ENCODE measurements at places on chromosomes 3 and 15.

DNA sequence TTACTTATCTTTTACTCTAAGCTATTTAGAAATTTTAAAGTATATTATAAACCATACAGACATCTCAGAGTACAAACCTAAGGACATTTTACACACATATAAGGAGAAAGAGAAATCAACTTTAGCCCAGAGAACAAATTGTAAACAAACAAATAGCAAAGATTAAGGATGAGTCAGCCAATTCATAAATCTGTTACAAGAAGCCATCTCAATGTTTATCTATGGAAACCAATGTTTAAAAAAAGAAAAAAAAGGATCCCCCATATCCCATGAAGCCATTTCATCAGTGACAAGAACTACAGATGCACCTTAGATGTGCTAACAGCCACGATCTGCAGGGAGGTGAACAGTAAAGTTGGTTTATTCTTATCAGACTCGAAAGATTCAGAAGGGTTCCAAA lies 437.1 kb downstream of the SHQ1 start:
- no peak for DNase-seq

GRCh38 chr3:89971329-89971728 lies 863.9 kb downstream of the EPHA3 start:
- DNase-seq: no peak

DNA sequence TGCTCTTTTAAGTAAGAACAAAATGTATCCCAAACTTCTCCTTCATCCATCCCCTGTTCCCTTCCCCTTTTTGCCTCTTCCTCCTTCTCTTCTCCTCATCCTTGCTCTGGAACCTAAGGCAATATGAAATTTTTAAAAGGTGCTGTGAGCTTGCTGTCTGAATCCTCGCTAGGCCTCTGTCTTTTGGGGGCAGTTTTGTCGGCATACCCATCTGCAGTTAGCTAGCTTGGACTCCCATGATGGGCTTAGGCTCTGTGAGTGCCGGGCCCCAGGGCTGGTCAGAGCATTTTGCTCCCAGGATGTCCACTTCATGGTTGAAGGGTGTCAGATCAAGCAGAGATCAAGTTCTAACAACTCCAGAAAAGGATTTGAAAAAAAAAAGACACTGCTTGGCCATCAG lies 18.6 kb downstream of the ZIC1 start:
- DNase-seq: no peak

DNA sequence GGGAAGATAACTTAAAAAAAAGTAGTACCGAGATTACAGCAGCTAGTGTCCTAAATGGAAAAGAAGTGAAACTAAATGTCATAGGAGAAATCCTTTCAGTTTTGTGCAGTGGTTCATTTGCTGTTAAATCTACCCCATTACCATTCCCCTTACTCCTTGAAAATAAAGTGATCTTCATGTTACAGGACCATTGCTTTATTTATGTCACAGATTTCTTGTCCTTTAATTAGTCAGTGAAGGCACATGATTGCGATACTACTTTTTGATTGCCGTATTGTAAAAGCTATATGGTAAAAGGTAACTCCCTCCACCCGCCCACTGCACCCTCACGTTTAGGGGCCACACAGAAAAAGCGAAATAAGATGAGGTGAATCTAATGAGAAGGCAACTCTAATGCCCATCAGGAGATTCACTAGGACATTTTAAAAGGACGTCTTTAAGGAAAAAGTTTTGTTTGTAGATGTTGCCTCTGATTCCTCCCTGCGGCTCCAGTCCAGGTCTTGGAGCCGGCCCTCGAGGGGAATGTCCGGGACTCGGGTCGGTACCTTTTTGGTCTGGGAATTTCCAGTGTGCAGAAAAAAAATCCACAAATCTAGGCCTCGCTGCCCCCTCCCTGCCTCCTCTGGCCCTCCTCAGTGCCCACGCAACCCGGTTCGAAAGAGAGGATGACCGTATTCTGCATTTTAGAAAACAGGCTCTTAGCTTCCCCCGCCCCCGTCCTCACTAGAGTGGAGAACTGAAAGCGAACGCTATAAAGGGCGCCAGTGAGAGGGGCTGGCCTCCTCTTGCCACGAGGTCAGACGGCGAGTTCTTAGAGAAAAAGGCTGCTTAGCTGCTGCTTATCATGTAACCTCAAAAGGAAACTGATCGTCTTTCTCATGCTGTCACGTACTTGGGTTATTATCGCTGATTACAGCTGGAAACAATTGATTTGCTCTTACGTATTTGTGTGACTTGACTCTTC lies 21.8 kb upstream of the NFKBIZ start:
- DNase-seq: peak; percentile 79

DNA sequence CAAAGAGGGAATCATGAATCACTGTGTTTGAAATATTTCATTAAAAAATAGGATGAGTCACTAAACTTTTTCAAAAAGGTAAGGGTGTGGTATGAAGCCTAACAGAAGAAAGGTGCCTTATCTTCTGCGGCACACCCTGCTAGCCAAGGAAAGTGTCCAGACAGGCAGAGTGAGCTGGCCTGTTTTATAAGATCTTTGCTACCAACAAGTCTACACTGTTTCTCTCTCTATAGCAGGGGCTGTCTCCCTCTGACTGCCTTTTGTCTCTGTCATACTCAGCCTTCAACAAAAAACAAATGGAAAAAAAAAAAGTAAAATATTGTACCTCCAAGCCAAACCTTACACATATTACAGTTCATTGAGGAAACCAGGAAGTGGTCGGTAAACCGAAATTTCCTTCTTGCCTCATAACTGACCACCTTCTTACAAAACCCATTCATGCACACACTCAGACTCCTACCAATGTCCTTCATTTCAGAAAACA lies 9.1 kb downstream of the ZDHHC3 start:
- no peak for DNase-seq

GRCh38 chr3:189040656-189041335 lies 131.0 kb upstream of the TPRG1 start:
- DNase-seq: no peak

GRCh38 chr3:29329986-29330890 lies 49.4 kb downstream of the RBMS3 start:
- peak; percentile 37 for DNase-seq

- no peak for DNase-seq
Measured at GRCh38 chr3:32097768-32098167, 8.7 kb upstream of the GPD1L start.

GRCh38 chr3:171950373-171950772 lies 89.0 kb upstream of the FNDC3B start:
- DNase-seq: no peak

DNA sequence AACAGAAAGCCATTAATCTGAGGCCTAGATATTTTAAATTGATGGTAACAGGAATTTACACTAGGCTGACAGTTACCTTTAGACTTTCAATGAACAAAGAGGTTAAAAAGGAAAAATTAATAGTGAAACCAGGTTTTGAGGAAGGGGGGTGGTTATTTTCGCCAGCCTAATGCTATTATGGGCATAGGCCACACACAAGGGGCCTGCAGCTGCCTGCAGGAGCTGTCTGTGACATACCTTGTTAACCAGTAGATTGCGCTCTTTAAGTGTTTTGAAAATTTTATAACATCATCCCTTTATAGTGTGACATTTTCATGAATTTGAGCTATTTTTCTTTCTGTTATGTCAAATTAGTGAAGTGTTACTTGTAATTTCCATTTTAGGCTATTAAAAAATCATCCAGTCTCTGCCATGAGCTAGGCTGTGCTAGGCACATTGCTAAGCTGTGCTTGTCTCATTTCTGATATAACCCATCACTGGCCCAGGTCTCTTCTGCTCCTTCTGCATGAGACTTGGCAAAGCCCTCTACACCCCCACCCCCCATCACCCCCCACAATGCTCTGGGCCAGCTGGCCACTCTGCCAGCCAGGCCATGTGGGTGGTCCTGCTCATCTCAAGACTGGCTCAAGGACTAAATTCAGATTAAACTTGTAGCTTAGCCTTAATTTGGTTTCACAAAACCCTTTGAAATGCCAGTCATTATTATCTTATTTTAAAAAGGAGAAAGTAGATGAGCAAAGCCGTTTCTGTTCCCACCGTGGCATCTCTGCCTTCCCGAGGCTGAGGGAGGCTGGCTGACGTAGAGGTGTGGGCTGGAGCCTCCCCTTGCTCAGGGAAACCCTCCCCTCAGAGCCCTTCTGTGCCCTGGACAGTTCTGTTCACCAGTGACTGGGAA lies 48.4 kb upstream of the SEC22A start:
- no peak for DNase-seq

DNA sequence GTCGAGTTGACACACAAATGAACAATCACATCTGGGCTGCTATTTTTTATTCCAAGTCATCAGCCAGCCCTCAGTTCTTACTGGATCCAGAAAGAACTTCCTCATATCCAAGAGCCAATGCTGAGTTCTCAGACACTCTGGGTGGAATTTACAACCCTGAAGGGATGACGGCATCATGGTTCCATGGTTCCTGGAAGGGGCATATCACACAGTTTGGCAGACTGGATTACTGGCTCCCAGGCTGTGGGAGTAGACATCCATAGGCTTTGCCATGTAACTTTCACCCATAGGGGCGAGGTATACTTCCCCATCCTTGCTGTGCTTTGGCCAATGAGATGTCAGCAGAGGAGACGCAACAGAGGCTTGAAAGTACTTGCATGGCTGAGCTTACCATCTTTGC lies 26.9 kb upstream of the KBTBD12 start:
- no peak for DNase-seq

- DNase-seq: peak; percentile 76
Measured at GRCh38 chr15:70853973-70854665, at the start of gene LARP6. LARP6 (minus strand) TSS chr15:70854157; CDS start chr15:70854088, 69 bp downstream.

DNA sequence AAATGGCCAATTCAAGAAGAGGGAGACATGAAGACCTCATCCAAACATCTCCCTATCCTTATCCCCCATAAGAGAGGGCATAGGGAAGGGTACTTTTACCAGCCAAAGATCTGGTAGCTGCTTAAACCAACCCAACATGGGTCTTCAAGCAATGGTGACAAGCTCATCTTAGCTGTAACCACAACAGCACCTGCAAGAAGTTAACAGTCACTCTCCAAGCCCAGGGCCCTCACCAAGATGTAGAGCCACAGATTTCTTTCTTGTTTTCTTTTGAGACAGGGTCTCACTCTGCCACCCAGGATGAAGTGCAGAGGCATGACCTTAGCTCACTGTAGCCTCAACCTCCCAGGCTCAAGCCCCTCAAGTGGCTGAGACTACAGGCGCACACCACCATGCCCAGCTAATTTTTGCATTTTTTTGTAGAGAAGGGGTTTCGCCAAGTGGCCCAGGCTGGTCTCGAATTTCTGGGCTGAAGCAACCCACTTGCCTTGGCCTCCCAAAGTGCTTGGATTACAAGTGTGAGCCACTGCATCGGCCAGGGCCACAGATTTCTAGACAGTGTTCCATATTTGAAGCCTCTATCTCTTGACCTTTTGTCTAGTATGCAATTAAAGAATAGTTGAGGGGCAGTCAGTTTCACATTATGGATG lies 57.1 kb downstream of the DHX30 start:
- DNase-seq: no peak

GRCh38 chr3:184423561-184423960 lies 43.7 kb downstream of the CHRD start:
- DNase-seq: no peak

GRCh38 chr3:185076219-185076618 lies 76.6 kb downstream of the C3orf70 start:
- DNase-seq: no peak

- DNase-seq: no peak
Measured at GRCh38 chr3:82802501-82802900, 1041.1 kb upstream of the GBE1 start.

DNA sequence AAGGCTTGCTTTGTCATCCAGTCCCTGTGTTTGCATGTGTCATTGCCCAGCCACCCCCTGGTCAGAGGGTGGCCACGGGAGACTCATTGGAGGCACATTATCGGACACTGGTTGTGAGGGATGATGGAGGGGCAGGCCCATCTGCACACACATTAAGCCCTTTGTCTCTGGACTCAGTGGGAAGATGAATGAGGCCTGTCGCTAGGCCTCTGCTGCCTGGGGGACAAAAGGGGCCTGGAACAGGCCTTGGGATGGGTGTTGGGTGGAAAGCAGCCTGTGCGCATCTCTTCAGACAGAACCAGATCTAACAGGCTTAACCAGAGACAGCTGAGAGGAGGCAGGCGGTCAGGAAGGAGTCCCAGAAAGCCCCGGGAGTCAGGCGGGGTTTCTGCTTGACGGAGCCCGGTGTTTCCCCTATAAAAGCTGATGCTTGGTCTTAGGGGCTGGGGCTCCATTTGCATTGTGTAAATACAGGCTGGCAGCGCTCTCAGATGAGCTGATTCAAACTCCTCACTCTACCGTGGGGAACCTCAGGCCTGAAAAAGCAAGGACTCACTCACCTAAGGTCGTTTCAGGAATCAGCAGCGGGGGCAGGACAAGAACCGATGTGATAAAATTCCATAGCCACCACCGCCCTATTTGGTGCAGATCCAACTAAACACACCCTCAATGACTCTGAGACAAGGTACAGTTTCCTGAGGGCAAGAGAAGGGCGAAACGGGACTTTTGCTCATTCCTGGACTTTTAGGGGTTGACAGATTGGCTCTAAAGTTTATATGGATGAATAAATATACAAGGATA lies 17.1 kb upstream of the SKIC8 start:
- peak; percentile 18 for DNase-seq

GRCh38 chr3:45701172-45701867 lies 12.1 kb downstream of the SACM1L start:
- no peak for DNase-seq

- DNase-seq: no peak
Measured at GRCh38 chr3:177714945-177715344, 517.7 kb upstream of the TBL1XR1 start.

DNA sequence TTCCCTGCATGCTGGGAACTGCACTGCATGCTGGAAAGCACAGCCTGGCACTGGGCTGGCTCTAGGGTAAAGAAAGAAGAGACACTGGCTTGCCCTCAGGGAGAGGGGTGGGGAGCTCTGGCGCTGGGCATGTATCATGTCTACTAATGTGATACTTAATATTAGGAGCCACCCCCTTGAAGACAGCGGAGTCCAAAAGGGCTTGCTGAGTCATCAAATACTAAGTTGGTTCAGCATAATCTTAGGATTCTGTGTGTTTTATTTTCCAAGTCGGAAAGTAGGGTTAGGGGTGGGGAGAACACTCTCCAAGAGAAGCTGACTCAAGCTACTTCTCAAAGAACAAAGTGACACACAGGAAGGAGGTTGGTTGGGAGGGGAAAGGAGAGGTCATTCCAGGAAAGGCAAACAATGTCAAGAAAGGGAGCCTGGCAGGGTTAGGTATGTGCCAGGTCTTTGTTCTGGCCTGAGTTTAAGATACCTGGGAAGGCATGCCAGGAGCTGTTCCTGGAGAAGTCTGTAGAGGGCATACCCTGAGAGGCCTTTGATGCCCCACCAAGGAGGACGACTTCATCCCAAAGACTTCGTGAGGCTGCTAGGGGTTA lies 237.8 kb upstream of the NR2E3 start:
- no peak for DNase-seq

- DNase-seq: no peak
Measured at GRCh38 chr3:61350782-61351309, 99.6 kb upstream of the FHIT start.

GRCh38 chr3:140051019-140051957 lies 116.3 kb downstream of the CLSTN2 start:
- DNase-seq: no peak
